ENCODE measurements at places on chromosomes 16 and 17. TPM values are rescaled to one million over a fixed set of nuclear protein-coding genes. Genes with fewer than 3 reads are reported as not detected.

GRCh38 chr17:78806451-78806850 lies 24.4 kb upstream of the CYTH1 start:
- no peak for DNase-seq

GRCh38 chr17:57068222-57068658 lies 16.8 kb upstream of the AKAP1 start:
- no peak for DNase-seq

DNA sequence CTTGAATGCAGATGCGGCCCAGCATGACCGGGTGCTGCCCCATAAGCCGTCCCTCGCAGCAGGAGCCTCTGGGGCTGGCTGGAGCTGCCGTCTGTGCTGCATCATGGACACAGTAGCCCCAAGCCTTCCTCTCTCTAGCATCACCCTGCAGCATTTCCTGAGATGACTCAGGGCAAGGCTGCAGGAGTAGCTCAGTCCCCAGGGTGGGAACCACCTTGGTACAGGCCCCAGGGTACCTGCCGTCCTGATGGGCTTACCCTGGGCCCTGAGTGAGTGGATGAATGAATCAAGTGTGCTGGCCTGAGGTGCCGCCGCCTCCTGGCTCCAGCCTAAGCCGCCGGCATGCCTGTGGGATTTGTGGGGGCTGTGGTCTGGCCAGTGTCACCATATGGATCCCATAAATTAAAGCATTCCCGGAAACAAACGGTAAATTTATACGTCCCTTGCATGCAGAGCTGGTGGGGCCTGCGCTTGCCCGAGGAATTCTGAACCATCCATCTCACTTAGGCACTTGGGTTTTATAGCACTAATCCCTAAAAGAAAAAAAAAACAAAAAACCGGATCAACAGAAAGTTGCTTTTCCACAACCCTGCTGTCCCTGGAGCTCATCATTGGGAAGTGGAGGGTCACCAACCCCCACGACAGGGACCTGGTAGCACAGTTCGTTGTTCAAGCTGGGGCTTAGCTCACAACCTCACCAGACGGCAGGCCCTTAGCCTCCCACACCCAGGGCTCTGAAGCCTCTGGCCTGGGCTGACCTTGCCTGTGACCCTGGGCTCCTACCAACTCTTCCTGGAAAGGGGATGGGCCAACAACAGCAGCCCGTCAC lies 242.6 kb upstream of the CIBAR2 start:
- no peak for DNase-seq

DNA sequence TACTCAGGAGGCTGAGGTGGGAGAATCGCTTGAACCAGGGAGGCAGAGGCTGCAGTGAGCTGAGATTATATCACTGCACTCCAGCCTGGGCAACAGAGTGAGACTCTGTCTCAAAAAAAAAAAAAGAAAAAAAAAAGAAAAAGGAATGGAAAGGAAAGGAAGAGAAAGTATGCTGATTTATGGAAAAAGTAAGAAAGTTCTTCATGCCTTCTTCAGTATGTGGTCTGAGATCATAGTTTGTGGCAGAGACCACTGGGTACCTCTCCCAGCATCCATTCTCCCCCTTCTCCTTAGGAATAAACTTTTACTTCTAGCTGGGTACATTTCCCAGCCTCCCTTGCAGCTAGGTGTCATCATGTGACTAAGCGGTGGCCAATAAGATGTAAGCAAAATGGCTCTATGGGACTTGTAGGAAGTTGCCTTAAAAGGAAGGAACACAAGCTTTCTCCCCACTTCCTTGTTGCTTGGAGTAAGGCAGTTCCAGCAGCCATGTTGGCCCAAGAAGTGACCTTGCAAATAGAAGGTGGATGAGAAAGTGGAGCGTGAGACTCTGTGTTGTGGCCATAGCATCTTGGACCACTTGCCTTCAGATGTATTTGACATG lies 26.1 kb upstream of the XPO6 start:
- no peak for DNase-seq

GRCh38 chr16:53771655-53772497 lies 67.9 kb downstream of the FTO start:
- no peak for DNase-seq

DNA sequence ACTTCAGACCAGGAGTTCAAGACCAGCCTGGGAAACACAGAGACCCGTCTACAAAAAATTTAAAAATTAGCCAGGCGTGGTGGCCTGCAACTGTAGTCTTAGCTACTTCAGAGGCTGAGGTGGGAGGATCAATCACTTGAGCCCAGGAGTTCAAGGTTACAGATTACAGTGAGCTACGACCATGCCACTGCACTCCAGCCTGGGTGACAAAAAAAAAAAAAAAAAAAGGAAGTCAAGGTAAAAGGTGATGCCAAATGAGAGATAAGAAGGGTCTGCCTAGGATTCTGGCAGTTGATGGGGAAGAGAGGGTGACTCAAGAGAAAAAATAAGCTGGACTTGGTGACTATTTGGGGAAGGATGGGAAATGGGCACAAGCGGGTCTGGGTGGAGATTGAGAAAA lies 32.5 kb downstream of the MYO18A start:
- no peak for DNase-seq

DNA sequence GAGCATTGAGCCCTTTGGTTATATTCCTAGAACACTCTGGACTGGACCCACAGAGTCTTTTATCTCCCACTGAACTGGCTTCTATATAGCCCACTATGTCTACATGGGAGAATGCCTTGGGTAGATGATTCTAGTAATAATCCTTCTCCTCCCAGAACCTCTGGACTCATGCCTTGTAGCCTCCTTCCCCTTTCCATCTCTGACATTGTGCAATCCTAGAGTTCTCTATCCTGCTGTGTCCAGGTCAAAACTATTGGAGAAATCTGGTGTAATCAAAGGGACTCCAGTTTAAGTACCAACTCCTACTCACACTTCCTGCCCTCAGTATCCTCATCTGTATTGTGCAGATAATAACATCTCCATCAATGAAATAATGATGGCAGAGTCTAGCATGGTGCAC lies 9.1 kb downstream of the RCVRN start:
- DNase-seq: no peak

ATXN7L3 gene
- total RNA-seq: 46.7 TPM

ASPA gene
- 0.44 TPM for total RNA-seq

GRCh38 chr17:5234645-5235576 lies at the start of gene SCIMP:
SCIMP (minus strand) TSS chr17:5234860; CDS start chr17:5234755, 105 bp downstream.
- DNase-seq: peak; percentile 40

- no peak for DNase-seq
Observed at GRCh38 chr17:50145532-50146229, 4.8 kb downstream of the PPP1R9B start.

DNA sequence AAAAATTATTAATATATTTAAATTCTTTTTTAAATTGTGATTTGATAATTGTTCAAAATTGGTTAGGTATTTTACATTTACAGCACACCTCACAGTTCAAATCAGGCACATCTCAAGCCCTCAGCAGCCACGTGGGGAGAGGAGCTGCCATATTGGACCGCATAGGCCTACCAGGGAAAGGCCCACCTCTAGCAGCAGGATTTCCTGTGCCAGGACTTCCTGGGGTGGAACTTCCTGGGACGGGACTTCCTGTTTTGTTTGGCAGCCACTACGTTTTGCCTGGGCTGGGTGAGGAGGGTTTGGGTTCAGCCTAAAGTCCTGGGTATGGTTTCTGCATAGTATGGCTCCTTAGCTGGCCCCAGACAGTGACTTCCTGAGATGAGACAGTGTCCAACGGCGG lies 298.5 kb upstream of the FOXF1 start:
- no peak for DNase-seq

DNA sequence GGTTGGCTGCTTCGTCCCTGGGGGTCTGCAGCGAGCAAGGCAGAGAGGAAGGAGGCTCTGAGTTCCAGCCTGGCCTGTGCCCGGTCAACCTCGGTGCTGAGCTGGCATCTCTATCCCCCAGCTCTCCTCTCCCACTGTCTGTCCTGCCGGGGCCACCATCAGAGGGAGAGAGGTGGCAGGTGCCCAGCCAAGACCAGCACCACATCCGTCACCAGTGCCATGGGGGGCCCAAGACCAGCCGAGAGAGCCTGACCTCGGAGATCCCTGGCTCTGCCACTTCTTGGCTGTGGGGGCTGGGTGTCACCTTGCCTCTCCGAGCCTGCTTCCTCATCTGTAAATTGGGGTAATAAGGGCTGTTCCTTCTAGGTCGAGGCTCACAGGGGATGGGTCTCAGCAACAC lies 560 bp upstream of the P2RX1 start:
- DNase-seq: no peak

DNA sequence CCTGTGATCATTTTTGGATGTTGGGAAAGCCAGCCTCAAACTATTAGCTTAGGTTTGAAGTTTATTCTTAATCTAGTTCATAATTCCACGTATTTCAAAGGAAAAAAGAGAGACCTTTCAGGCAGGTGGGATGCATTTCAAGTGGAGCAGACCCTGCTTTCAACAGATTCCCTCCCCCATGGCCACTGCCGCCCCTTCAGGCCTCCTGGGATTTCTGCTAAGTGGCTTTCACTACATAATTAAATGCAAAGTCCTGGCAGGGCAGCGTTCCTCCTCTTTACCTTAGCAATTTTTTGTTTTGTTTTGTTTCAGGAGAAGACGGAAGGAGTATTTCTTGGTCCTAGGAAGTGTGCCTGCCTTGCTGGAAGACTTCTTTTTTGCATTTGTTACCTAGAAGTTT lies 36.6 kb downstream of the MAF start:
- DNase-seq: no peak

DNA sequence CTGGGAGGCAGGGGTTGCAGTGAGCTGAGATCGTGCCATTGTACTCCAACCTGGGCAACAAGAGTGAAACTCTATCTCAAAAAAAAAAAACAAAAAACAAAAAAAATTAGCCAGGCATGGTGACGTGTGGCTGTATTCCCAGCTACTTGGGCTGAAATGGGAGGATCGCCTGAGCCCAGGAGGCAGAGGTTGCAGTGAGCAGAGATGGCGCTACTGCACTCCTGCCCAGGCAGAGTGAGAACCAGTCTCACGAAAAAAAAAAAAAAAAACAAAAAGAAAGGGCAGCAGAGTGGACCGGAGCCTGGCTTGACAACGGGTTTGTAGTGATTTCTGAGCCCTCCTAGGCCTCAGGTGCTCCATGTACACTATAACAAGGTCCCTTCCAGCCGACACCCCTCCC lies 33.1 kb downstream of the PEMT start:
- DNase-seq: no peak

LDHD gene
- 67.0 TPM for total RNA-seq

- DNase-seq: no peak
Observed at GRCh38 chr17:82985973-82986372, 93.4 kb upstream of the METRNL start.

- no peak for DNase-seq
Observed at GRCh38 chr17:13554231-13554630, 47.5 kb downstream of the HS3ST3A1 start.

- DNase-seq: peak; percentile 81
Observed at GRCh38 chr17:58006560-58006923, 504 bp downstream of the SRSF1 start.

DNA sequence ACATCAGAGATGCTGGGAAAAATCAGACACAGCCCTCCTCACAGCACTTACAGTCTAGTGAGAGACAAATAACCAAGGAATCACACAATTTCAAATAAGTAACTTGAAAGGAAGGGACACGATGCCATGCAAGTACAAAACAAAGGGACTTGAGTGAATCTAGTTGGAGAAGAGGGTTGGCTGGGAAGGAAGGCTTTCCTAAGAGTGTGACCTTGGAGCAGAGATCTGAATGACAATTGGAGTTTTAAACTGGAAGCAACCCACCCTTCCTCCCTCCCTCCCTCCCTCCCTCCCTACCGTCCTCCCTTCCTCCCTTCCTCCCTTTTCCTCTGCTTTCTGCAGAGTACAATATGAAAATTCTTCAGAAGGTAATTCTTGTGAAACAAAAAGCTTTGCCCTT lies 31.1 kb downstream of the ADAMTS18 start:
- no peak for DNase-seq

PGS1 gene
- 15.2 TPM for total RNA-seq

- no peak for DNase-seq
Observed at GRCh38 chr16:71775949-71776348, 32.7 kb downstream of the AP1G1 start.

DNA sequence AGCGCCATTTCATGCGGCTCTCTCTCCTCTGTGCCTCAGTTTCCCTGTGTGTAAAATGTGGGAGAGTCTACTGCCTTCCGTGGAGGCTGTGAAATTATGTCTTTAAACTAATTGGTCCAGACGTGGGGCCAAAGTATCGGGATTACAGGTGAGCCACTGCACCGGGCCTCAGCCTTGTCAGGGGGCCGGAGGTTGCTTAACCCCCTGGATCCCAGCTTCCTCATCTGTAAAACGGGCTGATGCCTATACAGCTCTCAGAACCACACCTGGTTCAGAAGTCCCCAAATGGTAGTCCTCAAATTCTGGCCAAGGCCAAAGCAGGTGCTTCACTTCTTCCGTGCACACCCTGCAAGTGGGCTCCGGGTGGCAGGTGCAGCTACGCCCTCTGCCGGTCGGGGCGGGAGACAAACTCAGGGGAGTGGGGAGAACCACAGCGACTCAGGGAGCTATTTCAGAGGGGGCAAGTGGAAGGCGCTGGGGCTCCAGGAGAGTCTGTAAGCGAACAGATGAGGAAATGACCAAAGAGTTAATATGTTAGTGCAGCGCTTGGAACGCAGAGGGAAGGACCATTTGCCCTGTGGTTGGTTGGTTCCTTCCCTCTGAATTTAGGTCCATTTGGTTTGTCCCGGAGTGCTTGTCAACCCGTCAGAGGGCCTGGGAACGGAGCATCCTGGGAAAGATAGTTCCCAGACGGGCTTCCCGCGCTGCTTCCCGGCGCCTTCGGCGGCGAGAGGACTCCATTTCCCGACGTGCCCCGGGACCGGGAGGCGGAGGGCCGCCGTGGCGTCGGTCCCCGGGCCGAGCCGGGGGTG lies at the start of gene MGRN1:
Gene MGRN1 (plus strand): TSS at position 812 of the 812 bp plus-strand sequence. CDS start 135 bp downstream, outside the sequence.
- peak; percentile 97 for DNase-seq

DNA sequence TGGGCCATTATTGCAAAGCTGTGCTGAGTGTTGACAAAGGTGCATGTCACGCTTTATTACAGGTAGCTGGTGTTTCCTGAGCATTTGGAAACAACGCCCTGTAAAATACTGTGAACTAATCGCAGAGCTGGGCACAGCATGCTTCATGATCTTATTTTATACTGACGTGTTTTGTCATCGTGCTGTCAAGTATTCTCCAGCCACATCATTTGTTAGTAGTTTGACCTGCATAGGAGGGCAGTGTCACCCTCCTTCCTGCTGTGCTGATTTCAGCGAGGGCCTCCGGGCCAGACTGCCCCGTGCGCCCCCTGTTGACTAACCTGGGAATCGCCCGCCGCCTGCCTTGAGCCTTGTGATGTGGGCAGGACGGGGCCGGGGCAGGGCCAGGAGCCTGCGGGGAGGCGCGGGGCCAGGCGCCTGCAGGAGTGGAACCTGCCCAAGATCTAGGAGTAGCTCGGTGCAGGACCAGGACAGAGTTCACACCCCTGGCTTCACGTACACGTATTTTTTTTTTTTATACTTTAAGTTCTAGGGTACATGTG lies 820.7 kb downstream of the KCNJ18 start:
- no peak for DNase-seq

SLC13A5 gene
- total RNA-seq: not detected

CDH15 gene
- not detected for total RNA-seq

GRCh38 chr16:1088295-1089170 lies 7.5 kb downstream of the C1QTNF8 start:
- DNase-seq: no peak

SCARF1 gene
- 12.4 TPM for total RNA-seq

RCVRN gene
- total RNA-seq: not detected

HIGD1B gene
- total RNA-seq: 4.3 TPM

GRCh38 chr17:35192708-35193107 lies 1.5 kb downstream of the SLC35G3 start:
- no peak for DNase-seq
